ENCODE measurements at places on chromosomes 6 and 20.

GRCh38 chr6:5729080-5729434, 277.7 kb downstream of the NRN1 start:
- no peak for DNase-seq

DNA sequence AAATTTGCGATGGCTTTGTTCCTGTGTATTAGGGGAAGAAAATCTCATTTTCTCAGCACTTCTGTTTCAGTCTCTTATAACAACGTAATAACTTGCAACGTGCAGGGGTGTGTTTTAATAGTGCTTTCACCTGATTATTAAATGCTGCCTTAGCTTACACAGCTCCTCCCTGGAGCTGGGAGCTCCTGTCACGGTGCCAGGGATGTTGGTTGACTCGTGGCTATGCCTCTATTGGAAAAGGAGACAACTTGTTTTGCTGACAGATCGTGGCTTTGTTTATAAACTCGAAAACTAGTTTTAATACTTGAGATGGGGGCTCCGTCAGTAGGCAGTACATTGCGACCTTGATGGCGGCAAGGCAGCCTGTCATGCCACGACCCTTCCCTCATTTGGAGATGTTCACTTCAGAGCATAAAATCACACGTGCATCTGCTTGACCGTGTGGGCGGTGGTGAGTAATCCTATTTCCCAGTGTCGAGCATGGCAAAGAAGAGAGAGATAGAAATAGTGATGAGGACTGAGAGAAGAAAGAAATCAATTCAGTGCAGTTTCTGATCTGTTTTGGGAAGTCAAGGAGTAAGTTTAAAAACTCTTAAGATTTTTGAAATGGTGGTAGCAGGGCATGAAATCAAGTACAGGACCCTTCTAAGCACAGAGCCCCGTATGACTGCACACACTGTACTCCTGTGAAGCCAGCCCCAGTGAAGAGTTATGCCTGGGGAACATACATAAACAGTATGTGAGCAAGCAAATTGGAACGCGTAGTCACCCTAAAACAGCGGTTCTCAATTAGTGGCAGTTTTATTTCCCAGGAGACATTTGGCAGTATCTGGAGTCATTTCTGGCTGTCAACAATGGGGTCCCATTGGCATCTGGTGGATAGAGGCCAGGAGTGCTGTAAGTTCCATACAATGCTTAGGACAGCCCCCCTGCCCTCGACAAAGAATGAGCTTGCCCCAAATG, 147.2 kb downstream of the DOK5 start:
- peak; percentile 44 for DNase-seq

GRCh38 chr20:35595901-35596300, 19.7 kb upstream of the SPAG4 start:
- DNase-seq: no peak

- no peak for DNase-seq
Observed at GRCh38 chr20:57231951-57232428, 34.5 kb downstream of the BMP7 start.

DNA sequence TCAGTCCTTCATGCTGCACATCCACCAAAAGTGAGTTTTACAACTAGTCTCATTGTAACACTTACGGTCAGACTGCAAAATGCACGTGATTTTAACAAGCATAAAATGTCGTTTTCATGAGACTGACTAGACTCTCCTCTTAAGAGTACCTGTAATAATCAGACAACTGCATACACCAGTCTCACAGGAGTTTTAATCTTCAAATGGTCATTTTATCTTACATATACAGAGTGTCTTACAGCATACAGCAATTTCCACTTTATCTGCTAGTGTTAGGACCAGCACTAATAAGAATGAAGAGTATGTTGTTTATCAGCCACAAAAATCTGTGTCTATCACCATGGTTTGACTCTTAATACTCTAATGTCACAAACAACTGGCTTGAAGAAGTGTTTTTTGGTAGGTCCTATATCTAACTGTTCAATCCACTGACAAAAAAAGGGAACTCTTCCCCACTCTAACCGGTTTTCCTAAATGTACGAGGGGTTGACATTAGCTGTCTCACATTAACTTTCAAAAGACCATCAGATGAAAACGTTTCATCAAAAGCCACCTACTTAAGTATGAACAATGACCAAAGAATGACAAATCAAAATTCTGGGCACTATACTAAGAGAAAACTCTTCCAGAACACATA, 1.5 kb upstream of the ASF1A start:
- DNase-seq: no peak

Data from muscle of back (tissue), 13 donors.